ENCODE measurements at places on chromosomes 7 and 10. TPM values are rescaled to one million over a fixed set of nuclear protein-coding genes. Genes with fewer than 3 reads are reported as not detected.

DNA sequence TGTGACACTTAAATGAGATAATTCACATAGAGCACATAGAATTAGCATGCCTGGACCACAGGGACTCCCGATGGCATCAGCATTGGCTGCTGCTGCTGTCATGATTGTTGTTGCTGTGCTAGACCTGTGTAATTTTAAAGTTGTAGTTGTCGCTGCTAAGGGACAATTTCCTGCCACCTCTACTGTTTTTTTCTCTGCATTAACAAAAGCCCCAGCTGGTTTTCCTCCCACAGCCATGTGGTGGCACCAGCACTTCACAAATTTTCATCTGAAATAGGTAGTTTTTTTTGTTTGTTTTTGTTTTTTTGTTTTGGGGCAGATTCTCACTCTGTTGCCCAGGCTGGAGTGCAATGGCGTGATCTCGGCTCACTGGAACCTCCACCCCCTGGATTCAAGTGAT lies 25.4 kb upstream of the PRXL2A start:
- DNase-seq: no peak

- DNase-seq: no peak
These were observed 18.9 kb downstream of the TAS2R39 start for GRCh38 chr7:143202161-143202560.

GRCh38 chr10:16942381-16943078 lies 125.3 kb upstream of the RSU1 start:
- no peak for DNase-seq

DNA sequence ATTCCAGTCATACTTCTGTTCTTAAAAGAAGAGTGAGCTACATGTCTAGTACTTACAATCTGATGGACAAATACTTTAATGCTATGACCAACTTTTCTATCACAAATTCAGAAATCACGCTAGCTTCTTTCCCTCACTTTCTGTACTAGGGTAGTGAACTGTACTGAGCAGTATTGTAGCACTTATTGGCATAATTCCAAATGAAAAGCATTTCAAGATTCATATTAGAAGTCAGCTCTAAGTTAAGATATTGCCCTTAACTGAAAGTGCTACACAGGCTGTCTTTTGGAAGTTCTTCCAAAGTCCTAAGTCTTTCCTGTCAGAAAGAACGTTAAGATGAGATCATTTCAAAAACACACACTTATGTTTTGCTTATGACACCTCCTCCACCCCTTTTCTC lies 13.4 kb downstream of the P4HA1 start:
- no peak for DNase-seq

DNA sequence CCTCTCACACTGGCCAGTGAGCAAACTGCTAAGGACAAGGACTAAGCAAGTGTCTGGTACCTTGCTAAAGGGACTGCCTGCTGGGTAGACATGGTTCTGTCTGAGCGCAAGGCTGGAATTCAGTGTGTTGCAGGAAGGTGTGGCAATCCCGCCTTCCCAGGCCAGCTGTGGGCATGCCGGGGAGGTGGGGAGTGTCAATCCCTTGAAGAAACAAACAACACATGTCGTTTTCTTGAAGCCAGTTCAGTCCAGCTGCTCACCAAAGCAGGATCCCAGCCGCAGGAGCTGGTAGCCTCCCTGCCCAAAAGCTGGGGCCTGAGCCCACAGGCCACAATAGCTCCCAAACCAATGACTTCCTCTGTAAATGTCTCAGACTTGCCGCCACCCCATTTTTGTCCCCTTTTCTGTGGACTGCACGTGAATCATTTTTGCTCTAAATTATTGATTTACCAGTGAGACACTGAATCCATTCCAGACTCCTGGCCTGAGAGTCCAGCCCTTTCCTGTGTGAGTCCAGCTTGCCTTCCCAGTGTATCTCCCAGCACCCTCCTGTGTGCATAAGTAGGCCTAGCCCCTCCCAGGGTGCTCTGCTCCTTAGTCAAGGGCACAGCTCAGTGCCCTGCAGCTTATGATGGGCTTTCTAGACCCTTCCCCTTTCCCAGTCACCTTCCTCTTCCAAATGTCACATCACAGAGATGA lies 166.8 kb downstream of the RGS10 start:
- DNase-seq: peak; percentile 18

DNA sequence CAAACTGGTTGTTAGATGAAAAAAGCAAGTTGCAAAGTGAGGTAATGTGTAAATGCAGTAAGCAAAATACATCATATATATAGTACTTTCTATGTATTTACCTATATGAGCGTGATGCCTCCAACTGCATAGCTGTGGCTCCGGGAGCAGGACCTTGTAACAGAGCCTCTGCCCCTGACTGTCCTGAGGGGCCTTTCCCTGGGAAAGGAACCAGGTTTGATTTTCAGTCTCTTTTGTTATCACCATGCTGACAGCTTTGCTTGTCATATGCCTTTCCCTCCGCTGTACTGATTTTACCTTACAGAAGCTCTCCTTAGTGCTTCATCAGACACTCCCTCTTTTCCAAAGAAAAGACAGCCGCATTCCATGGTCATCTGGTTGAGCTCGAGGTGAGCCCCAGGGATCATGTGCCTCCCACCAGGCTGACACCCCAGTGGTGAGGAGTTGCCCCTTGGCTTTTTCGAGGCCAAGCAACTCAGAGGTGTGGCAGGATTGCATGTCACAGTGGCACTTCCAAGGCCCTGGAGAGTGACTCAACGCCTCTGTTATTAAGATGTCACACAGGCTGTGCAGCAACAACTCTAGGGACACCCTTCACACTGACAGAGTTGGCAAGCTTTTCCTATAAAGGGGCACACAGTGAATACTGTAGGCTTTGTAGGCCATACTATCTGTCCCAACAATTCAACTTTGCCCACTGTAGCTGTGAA lies 78.9 kb downstream of the ALOX5 start:
- DNase-seq: no peak

DNA sequence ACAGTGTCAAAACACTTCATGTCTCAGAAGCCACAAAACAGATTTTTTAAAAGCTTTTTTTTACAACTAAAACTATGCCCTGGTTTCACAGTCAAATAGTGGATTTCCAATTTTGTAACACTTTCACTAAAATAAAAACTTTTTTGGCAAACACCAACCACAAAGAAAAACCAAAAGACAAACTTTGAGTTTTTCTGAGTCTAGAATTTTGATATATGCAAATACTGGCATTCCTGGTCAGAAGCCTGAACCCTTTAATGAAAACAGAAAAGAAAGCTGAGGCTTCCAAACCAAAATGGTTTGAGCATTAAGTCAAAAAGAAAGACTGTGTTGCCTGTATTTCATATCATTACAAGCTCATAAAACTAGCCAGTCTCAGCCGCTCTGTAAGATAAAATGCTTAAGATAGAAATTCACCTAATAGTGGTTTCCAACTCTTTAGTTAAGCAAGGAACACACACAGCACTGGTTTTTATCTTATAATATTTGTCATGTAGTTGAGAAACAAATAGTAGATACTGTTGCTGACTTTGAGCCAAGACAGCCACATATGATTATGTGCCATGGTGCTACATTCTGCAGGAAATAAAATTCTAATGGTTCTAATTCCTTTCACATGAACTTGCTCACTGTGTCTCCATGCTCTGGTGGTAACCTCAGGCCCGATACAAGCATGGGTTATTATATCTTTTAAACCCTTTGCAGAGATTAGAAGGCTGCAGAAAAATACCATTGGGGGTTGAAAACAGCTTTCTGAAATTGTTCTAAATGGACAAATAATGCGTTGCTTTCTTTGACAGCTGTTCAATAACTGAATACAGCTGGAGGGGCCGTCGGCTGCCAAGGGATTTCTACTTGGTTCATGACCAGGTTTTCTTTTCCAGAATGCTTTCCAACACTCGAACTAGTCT lies 49.4 kb downstream of the FAM171A1 start:
- no peak for DNase-seq

GRCh38 chr10:132693676-132694075 lies 92.3 kb downstream of the NKX6-2 start:
- DNase-seq: no peak

DNA sequence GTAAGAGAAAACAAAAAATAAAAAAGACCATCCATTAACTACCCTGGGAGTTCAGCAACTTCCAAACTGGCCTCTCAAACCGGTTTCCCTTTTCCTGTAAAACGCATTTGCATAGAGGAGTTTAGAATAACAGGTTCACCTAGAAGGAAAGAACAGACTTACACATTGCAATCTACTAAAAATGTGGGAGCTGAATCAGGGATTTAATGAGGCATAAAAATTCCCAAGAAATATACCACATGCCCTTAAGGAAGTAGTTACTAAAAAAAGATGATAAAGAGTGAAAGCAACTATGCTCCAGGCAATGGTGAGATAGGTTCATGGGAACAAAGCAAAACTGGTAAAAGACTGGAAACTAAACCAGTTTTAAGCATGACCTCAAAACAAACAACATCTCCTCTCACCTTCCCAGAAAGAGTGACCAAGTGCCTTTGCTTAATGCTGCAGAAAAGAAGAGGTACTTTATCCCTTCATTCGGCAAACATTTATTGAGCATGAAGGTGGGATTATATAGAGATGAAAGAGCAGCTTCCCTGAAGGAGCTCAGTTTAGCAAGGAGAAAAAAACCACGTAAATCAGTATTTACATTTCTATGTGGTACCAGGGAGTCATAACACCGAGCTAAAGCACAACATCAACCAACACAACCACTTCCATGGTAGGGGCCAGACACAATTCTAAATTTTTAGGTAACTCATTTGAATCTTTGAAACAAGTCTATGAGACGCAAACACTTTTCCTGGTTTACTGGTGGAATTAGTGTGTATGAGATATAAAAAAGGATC lies 152.8 kb downstream of the SGMS1 start:
- peak; percentile 84 for DNase-seq

GRCh38 chr7:50814166-50814565 lies 31.5 kb upstream of the GRB10 start:
- no peak for DNase-seq

GRCh38 chr10:69409176-69409495 lies 7.6 kb downstream of the TACR2 start:
- no peak for DNase-seq

- no peak for DNase-seq
These were observed 55.2 kb downstream of the GLRX3 start for GRCh38 chr10:130191380-130191779.

The AMPH gene
- 0.07 TPM for total RNA-seq

The GCK gene
- 2.2 TPM for total RNA-seq

The TSPAN33 gene
- total RNA-seq: 14.3 TPM

The ACBD5 gene
- 19.4 TPM for total RNA-seq

The STX1A gene
- total RNA-seq: 18.0 TPM
